Activated CD4-positive, alpha-beta memory T cell treated with anti-CD3 and anti-CD28 coated beads, Interleukin-2, amount 10 ng/mL, durations not matched to agents 7 days and 5 days (primary cell): ENCODE measurements at places on chromosomes 16 and 17.

GRCh38 chr17:60315650-60316049, 76.3 kb downstream of the USP32 start:
- no peaks in the 10 kb centered on the region for H3K27me3 ChIP-seq
- no peak for DNase-seq
- peaks cover 14% of the 10 kb centered on the region for H3K4me1 ChIP-seq
- H3K4me3 ChIP-seq: no peak overlapping the region
- peaks cover 8% of the 10 kb centered on the region for H3K36me3 ChIP-seq
- H3K27ac ChIP-seq: no peak overlapping the region

DNA sequence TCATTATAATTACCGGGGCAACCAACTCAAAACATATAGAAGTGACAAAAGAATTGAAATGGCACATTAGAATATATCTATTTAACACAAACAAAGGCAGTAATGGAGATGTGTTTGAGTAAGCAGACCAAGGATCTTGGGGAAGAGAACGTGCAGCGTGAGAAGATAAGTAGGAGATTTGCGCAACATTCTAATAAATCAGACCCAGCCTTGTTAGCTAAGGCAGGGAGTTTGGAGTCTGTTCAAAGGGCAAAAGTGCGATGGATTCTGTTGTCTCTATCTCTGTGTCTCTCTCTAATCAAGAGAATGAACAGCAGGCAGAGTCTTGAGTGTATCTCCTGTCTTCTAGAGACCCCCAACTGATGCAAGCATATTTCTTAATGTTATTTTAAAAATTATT, 55.0 kb upstream of the FA2H start:
- no peaks in the 10 kb centered on the region for H3K4me1 ChIP-seq
- H3K36me3 ChIP-seq: no peaks in the 10 kb centered on the region

GRCh38 chr16:83517398-83517797, 290.4 kb upstream of the HSBP1 start:
- H3K4me3 ChIP-seq: no peak overlapping the region
- no peaks in the 10 kb centered on the region for H3K27me3 ChIP-seq
- H3K36me3 ChIP-seq: no peaks in the 10 kb centered on the region
- no peak for DNase-seq

DNA sequence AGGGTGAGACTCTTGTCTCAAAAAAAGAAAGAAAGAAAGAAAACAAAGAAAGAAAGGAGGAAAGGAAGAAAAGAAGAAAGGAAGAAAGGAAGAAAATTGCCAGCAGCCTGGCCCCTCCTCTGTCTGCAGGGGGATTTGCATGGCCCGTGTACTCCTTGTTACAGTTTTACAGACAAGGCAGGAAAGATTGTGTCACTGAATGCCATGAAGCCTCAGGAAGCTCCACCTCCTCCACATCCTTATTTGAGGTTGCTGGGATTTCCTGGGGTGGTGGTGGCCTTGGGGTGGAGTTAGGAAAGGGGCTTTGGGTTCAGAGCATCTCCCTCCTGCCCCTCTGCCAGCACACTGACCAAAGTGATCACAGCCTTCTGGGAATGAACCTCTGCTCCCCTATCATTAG, 23.6 kb downstream of the CFAP20 start:
- no peaks in the 10 kb centered on the region for H3K36me3 ChIP-seq
- no peak for DNase-seq
- no peaks in the 10 kb centered on the region for H3K27me3 ChIP-seq
- H3K4me3 ChIP-seq: no peak overlapping the region
- peaks cover 8% of the 10 kb centered on the region for H3K4me1 ChIP-seq

GRCh38 chr17:60514500-60514899, 11.5 kb downstream of the APPBP2 start:
- H3K27ac ChIP-seq: no peak overlapping the region
- H3K27me3 ChIP-seq: no peaks in the 10 kb centered on the region
- peaks cover 1% of the 10 kb centered on the region for H3K4me1 ChIP-seq
- no peak for DNase-seq
- H3K36me3 ChIP-seq: peaks cover 36% of the 10 kb centered on the region
- no peak overlapping the region for H3K4me3 ChIP-seq

DNA sequence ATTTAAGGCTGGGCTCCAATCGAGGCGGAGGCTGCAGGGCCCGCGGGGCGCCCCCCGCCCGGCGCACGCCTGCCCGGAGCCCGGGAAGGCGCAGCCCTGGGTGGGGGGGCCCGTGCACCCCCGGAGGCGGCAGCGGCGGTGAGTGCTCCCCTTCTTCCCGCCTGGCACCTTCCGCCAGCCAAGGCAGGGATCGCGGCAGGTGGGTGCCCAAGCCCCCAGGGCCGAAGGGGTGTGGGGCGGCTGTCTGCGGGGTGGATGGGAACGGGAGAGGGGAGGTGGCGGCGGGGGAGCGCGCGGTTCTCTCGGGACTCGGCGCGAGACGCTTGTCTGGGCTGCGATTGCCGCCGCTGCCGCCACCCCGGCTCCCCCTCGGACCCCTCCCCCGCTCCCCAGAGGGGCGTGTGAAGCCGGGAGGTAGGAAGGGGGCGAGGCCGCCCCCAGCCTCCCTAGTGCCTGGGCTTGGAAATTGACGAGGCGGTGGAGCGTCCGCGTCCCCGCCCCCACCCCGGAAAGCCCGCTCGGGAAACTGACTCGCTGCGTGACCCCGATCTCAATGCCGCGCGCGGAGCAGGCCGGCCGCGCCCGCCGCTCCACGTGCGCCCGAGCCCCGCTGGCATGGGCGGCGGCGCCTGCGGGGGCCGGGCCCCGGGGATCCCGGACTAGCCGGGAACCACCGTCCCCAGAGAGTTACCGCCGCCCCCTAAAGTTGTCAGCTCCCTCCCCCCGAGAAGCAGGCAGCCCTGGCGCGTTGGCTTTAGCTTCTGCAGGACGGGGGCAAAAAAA, 231.5 kb downstream of the MRTFB start:
- H3K27ac ChIP-seq: no peak overlapping the region
- H3K4me3 ChIP-seq: peak overlapping the region; percentile 60
- no peak for DNase-seq

GRCh38 chr16:56354746-56355145, 70.6 kb downstream of the AMFR start:
- peaks cover 2% of the 10 kb centered on the region for H3K27me3 ChIP-seq
- DNase-seq: no peak
- no peaks in the 10 kb centered on the region for H3K36me3 ChIP-seq
- H3K27ac ChIP-seq: no peak overlapping the region
- H3K4me1 ChIP-seq: peaks cover 21% of the 10 kb centered on the region

- H3K4me3 ChIP-seq: no peak overlapping the region
- H3K4me1 ChIP-seq: peaks cover 18% of the 10 kb centered on the region
- peaks cover 65% of the 10 kb centered on the region for H3K36me3 ChIP-seq
- H3K27ac ChIP-seq: peak overlapping the region; percentile 7
These were observed 12.0 kb downstream of the CORO7 start for GRCh38 chr16:4404247-4404966.

DNA sequence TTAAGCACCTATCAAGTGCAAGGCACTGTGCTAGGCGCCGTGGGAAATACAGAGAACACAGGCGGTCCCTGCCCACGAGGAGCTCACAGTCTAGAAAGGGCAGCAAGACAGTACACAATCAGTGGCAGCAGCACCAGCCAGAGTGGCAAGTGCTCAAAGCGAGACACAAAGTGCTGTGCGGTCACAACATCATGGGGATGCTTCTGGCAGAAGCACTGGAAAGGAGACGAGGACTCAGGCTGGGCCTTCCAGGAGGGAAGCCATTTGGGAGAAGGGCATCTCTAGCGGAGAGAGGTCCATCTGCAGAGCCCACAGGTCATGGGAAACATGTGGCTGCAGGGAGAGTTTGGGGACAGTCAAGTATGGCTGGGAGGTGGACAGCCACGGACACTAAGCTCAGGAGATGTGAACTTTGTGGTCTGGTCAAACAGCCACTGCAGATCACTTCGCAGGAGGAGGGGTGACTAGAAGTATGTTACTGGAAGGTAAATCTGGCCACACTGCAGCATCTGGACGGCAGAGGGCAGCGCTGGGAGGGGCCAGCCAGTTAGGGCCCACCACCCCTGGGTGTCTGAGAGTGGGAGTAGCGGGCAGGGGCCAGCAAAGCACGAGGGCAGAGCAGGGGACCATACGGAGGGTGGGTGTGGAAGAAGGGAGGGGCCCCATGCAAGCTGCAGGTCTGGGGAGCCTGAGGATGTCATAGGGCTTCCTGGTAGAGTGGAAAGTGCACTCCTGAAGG, 71.1 kb downstream of the N4BP1 start:
- no peaks in the 10 kb centered on the region for H3K27me3 ChIP-seq
- peaks cover 19% of the 10 kb centered on the region for H3K4me1 ChIP-seq
- DNase-seq: no peak
- H3K27ac ChIP-seq: no peak overlapping the region

- H3K27ac ChIP-seq: no peak overlapping the region
- H3K4me1 ChIP-seq: peaks cover 26% of the 10 kb centered on the region
- H3K36me3 ChIP-seq: no peaks in the 10 kb centered on the region
- peaks cover 16% of the 10 kb centered on the region for H3K27me3 ChIP-seq
These were observed 48.7 kb upstream of the WSB1 start for GRCh38 chr17:27245230-27245696.

- no peaks in the 10 kb centered on the region for H3K27me3 ChIP-seq
- H3K4me3 ChIP-seq: no peak overlapping the region
- H3K36me3 ChIP-seq: no peaks in the 10 kb centered on the region
- DNase-seq: no peak
These were observed 4.1 kb upstream of the TVP23A start for GRCh38 chr16:10822702-10823101.

DNA sequence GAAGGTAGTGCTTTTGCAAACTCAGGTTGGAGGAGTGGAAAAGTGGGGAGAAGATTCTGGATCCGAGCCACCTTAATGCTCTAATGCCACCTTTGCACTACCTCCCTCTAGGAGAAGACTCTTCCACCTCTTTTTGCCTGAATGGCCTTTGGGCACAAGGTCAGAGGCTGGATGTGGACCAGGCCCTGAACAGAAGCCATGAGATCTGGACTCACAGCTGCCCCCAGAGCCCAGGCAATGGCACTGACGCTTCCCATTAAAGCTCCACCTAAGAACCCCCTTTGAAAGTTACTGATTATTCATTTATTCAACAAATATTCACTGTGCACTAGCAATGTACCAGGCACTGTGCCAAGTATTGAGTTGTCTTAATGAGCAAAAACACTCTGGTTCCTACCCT, 3.2 kb downstream of the SHBG start:
- no peak overlapping the region for H3K27ac ChIP-seq
- H3K36me3 ChIP-seq: no peaks in the 10 kb centered on the region
- no peak for DNase-seq

DNA sequence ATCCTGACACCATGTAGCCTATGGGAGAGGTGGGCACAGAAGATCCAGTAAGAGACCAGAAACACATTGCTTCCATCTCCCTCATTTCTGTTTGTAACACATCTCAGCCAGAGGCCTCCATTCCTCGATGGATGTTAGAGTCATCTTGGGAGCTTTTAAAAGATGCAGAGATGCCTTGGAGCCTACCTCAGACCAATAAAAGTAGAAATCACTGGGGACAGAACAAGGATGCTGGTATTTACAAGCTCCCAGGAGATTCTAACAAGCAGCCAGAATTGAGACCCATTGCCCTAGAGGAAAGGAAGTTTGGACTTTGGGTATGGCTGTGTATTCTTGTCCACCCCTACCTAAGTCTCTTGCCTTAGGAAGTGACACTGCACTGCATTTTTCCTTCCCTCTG, 40.8 kb downstream of the HS3ST3A1 start:
- DNase-seq: no peak
- no peak overlapping the region for H3K27ac ChIP-seq
- H3K4me1 ChIP-seq: no peaks in the 10 kb centered on the region
- H3K4me3 ChIP-seq: no peak overlapping the region
- no peaks in the 10 kb centered on the region for H3K36me3 ChIP-seq

- no peaks in the 10 kb centered on the region for H3K27me3 ChIP-seq
- H3K36me3 ChIP-seq: peaks cover 9% of the 10 kb centered on the region
- DNase-seq: no peak
- peaks cover 16% of the 10 kb centered on the region for H3K4me1 ChIP-seq
These were observed 69.7 kb downstream of the STXBP4 start for GRCh38 chr17:55038291-55038690.

DNA sequence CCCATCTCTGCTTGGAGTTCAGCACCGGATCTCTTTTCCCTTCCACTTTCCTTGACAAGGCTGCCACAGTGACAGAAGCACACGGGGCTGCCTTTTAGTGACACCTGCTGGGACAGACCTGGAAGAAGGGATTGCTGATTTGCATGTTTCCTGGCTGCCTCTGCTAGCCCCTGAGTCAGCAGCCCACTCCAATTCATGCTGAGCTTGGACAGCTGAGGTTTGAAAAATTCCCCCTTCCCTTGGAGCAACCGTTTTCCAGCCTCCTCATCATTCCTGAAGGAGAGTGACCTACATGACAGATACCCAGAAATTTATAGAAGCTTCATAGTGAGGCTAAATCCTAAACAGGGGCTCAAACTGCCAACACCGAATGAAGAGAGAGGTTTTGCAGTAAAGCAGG, 18.8 kb upstream of the RBL2 start:
- H3K27ac ChIP-seq: no peak overlapping the region
- no peak overlapping the region for H3K4me3 ChIP-seq
- no peak for DNase-seq
- H3K4me1 ChIP-seq: peaks cover 6% of the 10 kb centered on the region
- no peaks in the 10 kb centered on the region for H3K36me3 ChIP-seq

GRCh38 chr16:46833460-46833800, 2.5 kb upstream of the C16orf87 start:
- DNase-seq: no peak
- peaks cover 8% of the 10 kb centered on the region for H3K27me3 ChIP-seq
- no peak overlapping the region for H3K4me3 ChIP-seq
- no peak overlapping the region for H3K27ac ChIP-seq
- peaks cover 21% of the 10 kb centered on the region for H3K4me1 ChIP-seq
